Stimulated activated CD4-positive, alpha-beta T cell treated with anti-CD3 and anti-CD28 coated beads, TNF-alpha, amount 100 ng/mL, for 24 hours (primary cell): ENCODE measurements at places on chromosomes 2 and 18.

- DNase-seq = no peak
Measured at GRCh38 chr2:98601532-98602132, 6.7 kb downstream of the COA5 start.

DNA sequence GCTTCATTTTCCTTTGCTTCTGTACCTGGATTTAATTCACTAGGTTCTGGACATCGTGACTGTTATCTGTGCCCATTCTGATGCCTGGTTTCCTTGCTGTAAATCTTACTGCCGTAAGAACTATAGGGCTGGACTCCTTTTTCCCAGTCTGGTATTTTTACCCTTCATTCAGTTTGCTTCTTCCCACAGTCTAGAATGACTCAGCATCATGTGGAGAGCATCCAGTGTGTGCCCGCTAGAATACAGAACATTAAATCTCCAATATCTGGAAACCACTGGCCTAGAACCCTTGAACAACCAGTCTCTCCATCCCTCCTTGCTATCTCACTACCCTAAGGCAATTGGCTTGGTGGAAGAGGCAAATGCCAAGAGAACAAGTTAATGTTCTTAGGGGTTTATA, 1075.4 kb upstream of the ZEB2 start:
- DNase-seq = no peak

- no peak for DNase-seq
Measured at GRCh38 chr18:6733758-6734157, 4.2 kb downstream of the ARHGAP28 start.

- no peak for DNase-seq
Measured at GRCh38 chr18:62418258-62418657, 93.1 kb downstream of the TNFRSF11A start.

DNA sequence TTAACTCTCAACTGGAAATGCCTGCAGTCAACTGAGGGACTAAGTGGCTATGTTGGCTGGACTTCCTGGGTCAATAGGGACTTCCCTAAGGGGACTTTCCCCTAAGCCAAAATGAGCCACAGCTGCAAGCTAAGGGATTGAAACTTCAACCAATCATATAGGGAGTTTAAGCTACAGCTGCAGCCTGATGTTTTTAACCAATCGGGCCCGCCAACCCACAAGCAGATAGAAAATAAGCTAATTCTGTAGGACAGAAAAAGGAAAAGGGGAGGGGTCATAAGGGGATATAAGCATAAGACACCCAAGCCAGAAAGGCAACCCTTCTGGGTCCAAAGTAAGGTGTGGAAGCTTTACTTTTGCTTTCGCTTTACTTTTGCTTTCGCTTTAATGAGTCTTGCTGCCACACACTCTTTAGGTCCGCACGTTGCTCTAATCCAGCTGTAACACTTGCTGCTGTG, 927.5 kb downstream of the ERBB4 start:
- no peak for DNase-seq

DNA sequence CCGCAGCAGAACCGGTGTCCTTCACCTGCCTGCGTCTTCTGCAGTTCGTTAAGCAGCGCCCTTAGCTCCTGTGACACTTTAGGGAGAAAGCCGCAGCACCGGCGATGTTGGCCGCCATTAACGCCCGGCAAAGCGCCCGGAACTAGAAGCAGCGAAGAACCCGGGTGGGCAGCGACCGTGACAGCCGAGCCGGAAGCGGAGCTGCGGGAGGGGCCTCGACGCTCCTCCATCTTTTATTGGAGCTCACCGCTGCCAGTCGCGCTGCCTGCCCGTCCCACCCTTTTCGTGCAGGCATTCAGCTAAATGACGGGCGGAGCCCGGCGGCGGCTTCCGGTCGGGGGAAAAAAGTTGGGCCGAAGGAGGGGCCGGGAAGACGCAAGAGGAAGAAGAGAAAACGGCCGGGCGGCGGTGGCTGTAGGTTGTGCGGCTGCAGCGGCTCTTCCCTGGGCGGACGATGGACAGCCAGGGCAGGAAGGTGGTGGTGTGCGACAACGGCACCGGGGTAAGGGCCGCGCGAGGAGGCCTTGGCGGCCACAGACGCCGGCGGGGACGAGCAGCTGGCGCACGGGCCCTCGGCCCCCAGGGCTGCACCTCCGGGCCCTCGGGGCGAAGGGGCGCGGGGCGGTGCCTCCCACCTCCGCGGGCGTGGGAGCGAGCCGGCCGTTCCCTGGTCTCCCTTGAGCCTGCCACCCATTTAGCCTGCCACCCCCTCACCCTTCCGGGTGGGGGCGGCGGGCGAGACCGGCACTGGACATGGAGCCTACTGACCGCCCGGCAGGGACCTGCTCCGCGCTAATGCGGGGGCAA, at the start of gene ACTR2:
ACTR2 (plus strand) TSS at position 376 of the 807 bp plus-strand sequence; CDS start at position 455, 79 bp downstream.
- DNase-seq = peak; percentile 94

GRCh38 chr2:138779781-138780445, at the start of gene NXPH2:
Gene NXPH2 (minus strand): TSS chr2:138780390. CDS start chr2:138780241, 149 bp downstream.
- DNase-seq = no peak

DNA sequence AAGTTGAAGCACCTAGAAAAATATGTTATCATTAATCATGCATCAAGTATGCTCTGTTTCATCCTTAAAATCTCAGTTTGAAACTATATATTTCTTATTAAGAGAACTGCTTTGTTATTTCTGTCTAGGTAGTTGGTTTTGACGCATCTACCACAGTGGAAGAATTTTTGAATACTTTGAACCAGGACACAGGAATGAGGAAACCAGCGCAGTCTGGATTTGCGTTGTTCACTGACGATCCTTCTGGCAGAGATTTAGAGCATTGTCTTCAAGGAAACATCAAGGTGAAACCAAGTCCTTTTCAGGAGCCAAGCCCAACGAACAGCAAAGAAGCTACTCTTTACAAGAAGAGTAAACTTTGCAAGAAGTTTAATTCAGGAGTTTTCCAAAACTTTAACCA, 30.1 kb upstream of the DYNC2LI1 start:
- DNase-seq = no peak

GRCh38 chr2:71466301-71467179, 13.2 kb downstream of the DYSF start:
- no peak for DNase-seq

DNA sequence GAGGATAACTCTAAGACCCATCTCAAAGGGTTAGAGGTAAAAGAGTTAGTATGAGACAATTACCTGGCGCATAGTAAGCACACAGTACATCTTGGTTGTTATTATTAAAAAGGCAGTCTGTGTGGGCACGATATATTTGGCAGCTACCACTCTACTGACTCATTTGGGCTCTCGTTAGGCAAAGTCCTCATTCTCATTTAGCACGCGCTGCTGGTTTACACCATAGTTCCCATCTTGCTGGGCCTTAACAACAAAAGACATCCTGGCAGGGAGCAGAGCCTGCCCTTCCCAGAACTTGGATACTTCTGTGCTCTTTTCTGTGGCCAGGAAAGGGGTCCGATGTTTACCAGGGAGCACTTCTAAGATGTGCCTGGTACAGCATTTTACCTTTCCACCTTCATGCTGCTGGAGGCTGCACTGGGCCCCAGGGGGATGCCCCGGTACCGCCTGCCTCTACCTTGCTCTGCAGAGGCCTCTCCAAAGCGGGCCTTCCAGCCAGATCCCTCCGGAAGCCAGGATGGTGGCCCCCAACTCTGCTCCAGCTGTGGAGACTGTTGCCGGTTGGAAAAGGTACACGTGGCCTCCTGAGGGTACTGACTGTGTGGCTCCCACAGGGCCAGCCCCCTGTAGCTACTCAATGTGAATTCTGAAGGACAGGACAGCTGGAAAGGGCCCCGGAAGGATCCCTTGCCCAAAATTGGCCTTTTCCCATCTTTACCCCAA, 15.0 kb downstream of the GLI2 start:
- no peak for DNase-seq

- no peak for DNase-seq
Measured at GRCh38 chr2:201262718-201263117, 2.4 kb downstream of the CASP8 start.

GRCh38 chr2:183666031-183666430, 541.8 kb downstream of the NUP35 start:
- no peak for DNase-seq

DNA sequence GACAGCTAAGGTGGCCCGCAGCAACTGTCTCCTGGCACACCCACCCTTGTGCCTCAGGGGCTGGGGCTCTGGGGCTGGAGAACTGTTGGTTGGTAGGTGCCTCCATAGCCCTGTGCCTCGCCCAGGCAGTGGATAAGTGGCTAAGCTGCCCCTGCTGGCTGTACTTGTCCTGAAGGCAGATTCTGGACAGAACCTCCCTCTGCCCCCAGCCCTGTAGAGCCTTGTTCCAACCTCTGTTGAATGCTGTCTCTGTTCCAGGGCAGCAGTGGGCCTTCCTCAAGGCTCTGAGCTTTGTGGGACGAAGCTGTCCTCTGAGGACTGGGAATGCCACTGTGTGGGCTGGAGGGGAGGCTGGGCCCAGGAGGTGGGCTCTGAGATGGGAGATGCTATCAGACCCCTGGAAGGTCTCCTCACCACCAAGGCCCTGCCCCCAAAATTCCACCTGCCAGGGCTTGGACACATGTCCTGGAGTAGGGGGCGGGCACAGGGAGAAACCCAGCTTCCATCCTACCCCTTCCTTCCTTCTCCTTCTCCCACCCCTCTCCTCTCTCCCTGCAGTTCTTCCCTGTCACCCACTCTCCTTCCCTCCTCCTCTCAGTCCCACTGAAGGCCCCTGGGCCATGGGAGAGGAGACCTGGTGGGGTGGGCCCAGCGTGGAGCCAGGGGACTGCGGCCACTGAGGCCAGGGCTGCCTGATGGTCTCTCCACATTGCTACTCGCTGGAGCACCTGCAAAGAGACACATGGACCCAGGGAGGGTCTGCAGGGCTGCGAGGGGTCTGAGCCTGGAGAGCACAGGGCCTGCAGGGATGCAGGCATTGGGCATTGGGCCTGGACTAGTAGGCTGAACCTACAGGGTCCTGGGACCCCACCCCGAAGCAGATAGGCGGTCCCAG, 1.7 kb upstream of the PDCD1 start:
- no peak for DNase-seq

- DNase-seq = no peak
Measured at GRCh38 chr2:48733067-48733503, 22.4 kb downstream of the LHCGR start.

DNA sequence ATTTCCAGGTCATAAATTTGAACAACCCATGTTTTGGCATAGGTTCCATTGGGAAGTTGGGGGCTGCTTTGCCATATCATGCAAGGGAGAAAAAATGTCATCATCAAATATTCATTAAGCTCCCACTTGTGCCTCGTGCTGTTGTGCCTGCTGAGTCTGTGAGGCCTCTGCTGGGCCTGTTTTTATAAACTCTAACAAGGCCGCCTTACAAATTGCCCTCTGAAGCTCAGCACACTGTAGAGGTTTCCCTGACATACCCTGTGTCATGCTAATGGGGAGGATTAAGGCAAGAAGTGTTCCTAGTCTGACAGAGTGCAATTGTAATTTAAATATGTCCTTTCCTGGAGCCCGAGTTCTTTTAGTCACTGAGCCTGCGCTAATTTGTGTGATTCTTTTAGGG, 17.6 kb downstream of the OSBPL6 start:
- no peak for DNase-seq

DNA sequence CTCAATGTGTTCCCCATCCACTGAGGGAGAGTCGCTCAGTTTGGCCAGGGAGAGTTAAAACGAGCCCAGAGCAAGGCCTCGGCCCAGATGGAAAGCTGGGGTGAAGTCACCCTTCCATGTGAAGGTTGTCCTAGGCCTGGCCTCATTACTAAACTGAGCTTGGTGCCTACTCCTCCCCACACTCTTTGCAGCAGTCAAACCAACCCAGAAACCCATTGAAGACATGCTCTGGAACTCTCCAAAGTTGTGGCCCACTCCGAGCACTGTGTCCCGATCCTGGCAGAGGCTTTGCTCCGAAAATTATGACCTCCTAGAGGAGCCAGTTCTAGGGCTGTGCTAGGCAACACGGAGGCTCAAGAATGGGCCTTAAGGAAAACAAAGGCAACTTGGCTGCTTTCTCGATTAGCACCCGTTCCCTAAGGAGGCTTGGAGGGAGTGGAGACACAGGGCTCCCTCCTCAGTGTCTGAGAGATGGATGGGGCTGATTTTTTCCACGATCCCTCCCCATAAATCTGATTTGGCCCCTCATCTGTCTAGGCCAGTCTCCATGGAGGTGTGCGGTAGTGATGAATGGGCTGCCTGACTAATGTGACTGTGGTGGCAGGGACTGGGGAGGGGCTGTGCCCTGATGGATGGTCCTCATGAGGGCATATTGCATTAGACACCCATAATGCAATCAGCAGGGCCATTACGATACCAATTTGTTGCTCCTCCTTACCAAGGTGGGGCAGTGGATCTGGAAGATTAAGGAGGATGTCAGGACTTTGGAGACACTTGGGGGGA, 11.7 kb upstream of the CYP26B1 start:
- DNase-seq = no peak

DNA sequence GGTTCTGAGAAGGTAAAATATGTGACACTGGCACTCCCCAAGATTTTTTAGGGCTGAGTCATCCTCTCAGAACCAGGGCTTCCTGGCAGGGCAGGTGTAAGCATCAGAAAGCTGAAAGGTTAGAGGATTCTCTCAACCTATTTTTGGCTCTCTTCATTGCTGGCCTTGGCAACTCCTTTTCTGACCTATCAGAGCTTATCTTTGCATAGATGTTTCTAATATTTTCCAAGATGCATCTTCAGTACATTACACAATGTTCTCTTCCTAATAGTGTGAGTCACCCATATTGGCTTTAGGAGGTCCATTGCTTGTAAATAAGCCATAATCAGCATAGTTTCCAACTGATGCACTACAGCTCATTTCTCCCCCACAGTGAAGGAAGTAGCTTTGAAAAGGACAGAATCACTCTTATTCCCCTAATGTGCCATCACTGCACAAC, 2008.4 kb upstream of the PIK3C3 start:
- no peak for DNase-seq

- DNase-seq = no peak
Measured at GRCh38 chr2:157989227-157989626, 112.4 kb upstream of the UPP2 start.

DNA sequence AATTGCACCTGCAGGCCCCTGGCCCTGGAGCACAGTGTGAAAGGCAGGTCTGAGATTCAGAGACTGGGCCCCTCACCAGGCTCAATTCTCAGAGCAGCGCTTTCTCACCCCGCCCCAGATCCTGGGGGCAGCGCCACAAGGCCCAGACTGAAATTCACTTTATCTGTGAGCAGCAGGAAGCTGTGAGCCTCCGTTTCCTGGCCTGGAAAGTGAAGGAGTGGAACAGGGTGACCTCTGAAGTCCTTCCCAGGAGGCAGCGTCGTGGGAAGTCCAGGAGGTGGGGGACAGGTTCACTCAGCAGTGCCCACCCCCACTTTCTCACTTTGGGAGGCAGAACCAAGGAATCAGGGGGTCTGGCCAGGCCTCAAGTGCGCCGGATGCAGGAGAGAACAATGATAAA, 235.4 kb downstream of the NDUFA10 start:
- no peak for DNase-seq

- DNase-seq = no peak
Measured at GRCh38 chr2:54708584-54709335, 14.7 kb upstream of the EML6 start.
